ENCODE measurements at places on chromosomes 12 and 14. TPM values are rescaled to one million over a fixed set of nuclear protein-coding genes. Genes with fewer than 3 reads are reported as not detected.

The BBOF1 gene
- total RNA-seq, result 2.5 TPM

The ACSM4 gene
- not detected for total RNA-seq

The B3GNT4 gene
- 0.39 TPM for total RNA-seq

The SYNDIG1L gene
- total RNA-seq, result not detected

The ARHGDIB gene
- 2.6 TPM for total RNA-seq

The NYNRIN gene
- total RNA-seq, result 4.0 TPM

DNA sequence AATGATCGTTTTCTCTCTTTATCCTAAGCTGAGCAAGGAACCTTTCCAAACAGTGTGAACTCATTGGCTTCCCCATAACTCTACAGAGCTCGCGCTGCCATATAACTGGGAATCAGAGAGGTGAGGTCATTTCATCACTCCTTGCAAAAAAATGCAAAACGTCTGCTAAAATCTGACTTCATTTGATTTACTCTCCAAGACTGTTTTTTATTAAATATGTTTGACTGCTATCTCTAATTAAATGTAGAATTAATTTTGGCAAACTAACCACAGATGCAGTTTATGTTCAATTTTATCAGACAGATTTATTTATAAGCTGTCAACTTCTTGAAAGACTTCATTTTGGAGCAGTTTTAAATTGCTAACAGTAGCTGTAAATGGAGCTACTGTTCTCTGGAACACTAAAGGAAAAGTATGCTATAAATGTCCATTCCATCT, 131.6 kb upstream of the SOX5 start:
- no peak for DNase-seq

DNA sequence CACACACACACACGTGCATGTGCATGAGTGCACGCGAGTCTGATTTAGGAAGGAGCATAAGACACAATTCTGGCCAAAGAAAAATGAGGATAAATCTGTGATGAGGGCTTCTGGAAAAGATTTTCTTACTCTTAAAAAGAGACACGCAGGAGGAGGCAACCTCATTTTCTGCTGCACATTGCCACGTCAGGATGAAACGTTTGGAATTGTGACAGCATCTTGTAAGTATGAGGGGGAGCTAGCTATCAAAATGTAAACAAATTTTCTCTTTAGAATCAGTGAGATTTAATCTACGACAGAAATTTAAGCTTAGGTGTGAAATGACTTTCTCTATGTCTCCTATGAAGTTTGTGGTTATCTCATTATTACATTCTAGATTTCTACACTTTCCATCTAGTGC, 31.1 kb upstream of the NUBPL start:
- no peak for DNase-seq

- DNase-seq, result peak; percentile 76
Measured at GRCh38 chr14:24436355-24437019, 6.1 kb downstream of the SDR39U1 start.

DNA sequence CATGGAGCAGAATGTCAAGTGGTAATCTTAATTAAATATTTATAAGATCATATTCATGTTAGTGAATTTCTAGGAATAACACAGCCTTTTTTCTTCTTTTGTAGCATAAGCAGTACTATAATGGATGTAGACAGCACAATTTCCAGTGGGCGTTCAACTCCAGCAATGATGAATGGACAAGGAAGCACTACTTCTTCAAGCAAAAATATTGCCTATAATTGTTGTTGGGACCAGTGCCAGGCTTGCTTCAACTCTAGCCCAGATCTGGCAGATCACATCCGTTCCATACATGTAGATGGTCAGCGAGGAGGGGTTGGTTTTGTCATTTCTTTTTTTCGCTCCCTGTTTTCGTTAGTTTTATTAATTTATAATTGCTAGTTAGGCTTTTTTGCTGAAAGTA, 23.1 kb downstream of the AEBP2 start:
- no peak for DNase-seq

GRCh38 chr12:26125400-26126339, 833 bp upstream of the BHLHE41 start:
- peak; percentile 83 for DNase-seq

GRCh38 chr12:54259194-54260011, 20.5 kb downstream of the CBX5 start:
- peak; percentile 84 for DNase-seq

DNA sequence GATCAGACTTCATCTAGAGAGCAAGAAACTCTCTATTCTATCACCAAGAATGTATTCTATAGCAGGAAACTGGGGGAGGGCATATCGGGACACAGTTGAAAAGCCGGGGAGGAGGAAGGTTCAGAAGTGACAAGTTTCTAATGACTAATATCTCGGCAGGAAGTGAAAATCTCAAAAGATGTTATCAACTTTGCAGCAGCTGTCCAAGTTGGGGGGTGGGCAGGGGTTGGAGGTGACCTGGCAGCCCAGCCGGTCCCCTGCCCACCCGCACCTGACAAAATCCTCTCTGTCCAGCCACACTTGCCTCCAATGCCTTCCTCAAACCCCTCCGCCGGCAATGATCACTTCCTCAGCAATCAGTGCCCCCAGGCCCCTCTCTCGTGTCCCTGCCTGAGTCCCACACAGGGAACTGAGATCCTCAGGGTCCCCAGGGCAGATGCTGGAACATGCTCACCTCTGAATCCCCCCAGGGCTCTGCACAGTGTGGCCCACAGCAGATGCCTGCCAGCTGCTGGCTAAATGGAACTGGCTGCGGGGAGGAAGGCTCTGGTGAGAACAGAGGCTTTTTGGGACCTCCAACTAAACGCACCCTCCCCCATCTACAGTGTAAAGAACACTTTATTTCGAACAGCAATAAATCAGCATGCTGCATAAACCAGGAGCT, 43.9 kb downstream of the CCDC88C start:
- no peak for DNase-seq

DNA sequence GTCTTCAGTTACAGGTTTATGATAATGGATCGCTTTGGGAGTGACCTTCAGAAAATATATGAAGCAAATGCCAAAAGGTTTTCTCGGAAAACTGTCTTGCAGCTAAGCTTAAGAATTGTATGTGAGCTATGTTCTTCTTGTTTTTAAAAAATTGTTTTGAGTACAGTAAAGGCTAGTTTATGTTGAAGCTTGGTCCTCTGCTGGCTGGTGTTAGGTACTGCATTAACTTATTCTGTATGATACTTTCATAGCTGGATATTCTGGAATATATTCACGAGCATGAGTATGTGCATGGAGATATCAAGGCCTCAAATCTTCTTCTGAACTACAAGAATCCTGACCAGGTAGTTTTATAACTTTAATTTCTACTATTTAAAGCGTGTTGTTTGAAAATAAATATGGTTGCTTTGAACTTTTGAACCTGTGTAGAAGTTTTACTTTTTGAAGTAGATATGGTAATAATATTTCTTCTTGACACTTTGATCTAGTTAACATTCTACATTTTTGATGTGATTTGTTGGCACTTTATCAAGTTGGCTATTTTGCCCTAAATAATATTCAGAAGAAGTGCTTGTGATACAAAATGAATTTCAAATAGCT, 55.7 kb downstream of the VRK1 start:
- DNase-seq, result peak; percentile 52

DNA sequence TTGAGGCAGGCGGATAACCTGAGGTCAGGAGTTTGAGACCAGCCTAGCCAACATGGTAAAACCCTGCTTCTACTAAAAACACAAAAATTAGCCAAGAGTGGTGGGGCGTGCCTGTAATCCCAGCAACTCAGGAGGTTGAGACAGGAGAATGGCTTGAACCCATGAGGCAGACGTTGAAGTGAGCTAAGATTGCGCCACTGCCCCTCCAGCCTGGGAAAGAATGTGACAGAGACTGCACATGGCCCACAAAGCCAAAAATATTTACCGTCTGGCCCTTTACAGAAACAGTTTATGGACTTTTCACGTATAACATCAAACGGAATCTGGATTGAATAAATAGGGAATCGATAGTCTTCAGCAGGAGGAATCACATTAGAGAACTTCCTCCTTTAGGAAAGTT, 3.5 kb downstream of the RSRC2 start:
- DNase-seq, result peak; percentile 54

DNA sequence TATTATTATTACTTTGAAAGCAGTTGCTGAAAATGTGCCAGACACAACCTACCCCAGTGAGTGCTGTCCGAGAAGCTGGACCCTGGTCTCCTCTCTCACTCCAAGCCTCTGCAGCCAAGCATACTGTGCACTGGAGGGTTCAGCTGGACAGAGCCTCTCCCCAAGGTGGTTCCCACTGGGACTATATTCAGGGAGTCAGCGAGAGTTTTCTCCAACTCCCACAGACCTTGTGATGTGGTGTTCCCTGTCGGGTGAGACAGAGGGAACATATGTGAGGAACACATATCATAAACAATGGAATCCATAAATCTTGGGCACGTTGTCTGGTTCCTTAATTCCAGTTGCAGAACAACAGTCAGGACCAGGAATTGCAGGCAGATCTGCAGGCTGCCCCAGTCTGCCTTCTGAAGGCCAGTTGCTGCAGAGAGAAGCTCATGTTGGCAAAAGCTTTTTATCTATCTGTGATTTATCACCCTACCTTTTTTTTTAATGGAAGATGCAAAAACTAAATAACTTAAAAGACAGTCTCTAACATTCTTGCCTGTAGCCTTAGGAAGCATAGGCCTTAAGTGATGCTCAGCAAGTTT, 619.8 kb upstream of the TBX3 start:
- no peak for DNase-seq

DNA sequence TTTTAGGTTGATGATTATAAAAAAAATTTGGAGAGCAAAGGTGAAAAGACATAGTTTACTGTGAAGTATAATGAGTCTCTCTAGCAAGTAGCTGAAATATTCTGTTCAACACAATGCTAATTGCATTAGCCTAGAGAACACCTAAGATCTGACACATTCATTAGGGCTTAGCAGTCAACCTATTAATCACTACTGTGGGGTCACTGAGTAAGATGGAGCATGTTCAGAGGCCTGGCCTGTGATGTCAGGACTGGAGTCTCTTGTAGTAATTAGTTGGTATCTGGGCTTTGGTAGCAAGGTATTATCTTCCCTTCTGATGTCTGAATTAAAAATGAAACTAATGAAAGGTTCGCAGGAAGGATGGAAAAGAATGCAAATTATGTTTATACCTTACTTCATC, 112.7 kb downstream of the SLC16A7 start:
- no peak for DNase-seq

All from HFFc6 (cell line).